ENCODE measurements at places on chromosomes 6 and 20.
A peak's percentile ranks its signal among the peaks of the same experiment; 100 is the strongest.

- no peak for DNase-seq
Observed at GRCh38 chr6:43141644-43142043, 29.4 kb upstream of the SRF start.

- no peak for DNase-seq
Observed at GRCh38 chr6:150876598-150876997, 11.1 kb downstream of the MTHFD1L start.

DNA sequence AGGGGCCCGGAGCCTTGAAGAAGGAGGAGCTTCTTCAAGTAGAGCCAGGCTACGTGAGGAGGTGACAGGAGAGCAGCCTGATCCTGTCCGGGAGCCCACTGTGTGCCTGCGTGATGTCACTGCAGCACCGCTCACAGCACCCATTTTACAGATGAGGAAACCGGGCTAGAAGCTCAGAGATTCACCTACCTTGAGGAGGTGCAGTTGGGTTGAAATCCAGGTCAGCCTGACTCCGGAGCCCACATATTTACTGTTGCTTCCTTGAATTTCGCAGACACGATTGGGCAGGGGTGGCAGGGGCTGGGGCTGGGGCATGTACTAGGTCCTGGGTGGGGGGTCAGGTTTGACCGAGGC lies 12.5 kb downstream of the VSTM2L start:
- no peak for DNase-seq

DNA sequence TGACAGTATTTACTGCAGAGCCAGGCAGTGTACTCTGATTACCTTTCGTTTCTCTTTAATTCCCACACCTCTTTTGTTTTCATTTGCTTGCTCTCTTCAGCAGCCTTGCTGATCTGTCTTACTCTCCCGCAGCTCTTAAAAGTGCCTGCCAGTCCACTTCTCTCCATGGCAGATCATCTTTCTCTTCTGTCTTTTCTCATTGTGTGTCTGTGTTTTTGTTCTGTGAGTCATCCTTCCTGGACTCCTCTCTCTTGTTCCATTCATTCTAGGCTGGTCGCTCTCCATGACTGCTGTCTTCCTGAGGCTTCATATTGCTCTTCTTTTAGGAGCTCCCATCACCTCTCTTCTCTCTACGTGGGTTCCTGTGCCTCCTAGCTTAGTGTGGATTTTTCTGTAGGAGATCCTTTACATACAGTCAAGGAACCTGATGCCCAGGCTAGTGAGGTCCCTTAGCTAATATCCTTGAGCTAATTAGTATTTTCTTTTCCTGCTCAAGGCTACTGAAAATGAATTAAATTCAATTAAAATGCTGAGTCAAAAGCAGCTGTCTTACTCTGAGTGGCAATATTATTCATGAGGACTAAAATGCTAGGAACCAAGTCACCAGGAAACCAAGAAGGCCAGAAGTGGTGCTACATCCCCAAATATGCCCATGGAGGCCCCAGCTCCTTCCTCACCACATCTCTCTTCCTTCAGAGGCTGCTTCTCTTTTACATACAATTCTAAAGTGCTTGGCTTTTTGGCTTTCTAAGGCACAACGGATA lies 86.1 kb downstream of the SLX4IP start:
- peak; percentile 44 for DNase-seq

- no peak for DNase-seq
Observed at GRCh38 chr6:7761051-7761450, 35.2 kb downstream of the BMP6 start.

All from NCI-H187 treated with DMSO at 0.1 percent for 48 hours (cell line).